ENCODE measurements at places on chromosomes 2 and 18. TPM values are rescaled to one million over a fixed set of nuclear protein-coding genes. Genes with fewer than 3 reads are reported as not detected.

Gene SKOR2
- not detected for total RNA-seq

- no peaks in the 10 kb centered on the region for H3K36me3 ChIP-seq
- no peak overlapping the region for H3K4me3 ChIP-seq
- no peak overlapping the region for H3K27ac ChIP-seq
- H3K27me3 ChIP-seq = no peaks in the 10 kb centered on the region
- no peak for DNase-seq
Measured at GRCh38 chr2:25608718-25609117, 64.7 kb downstream of the DTNB start.

GRCh38 chr2:196234672-196235071, 63.3 kb upstream of the STK17B start:
- H3K4me1 ChIP-seq = peaks cover 18% of the 10 kb centered on the region
- no peak overlapping the region for H3K4me3 ChIP-seq
- H3K27ac ChIP-seq = no peak overlapping the region
- no peaks in the 10 kb centered on the region for H3K36me3 ChIP-seq

DNA sequence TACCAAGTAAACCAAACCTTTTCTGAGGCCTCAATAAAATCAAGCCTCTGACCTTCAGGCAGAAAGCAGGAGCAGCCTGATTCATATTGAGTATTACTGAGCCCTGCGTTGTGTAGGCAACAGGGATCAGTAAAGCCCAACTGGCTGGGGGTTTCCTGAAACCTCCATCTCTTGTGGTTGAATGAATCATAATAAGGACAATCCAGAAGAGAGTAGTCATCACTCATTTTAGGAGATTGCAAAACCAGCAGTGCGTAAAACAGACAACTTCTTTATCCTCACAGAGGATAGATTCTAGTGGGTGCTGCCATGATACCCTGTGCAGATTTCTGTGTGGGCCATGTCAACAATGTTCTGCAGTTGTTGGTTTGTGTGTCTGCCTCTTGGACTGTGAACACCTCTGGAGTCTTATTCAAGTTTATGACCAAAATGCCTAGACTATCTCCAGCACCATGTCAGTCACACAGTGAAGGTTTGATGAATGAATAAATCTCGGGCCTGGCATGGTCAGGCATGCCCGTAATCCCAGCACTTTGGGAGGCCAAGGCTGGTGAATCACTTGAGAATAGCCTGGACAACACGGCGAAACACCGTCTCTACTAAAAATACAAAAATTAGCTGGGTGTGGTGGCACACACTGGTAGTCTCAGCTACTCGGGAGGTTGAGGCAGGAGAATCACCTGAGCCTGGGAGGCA, 51.8 kb upstream of the RAB27B start:
- H3K27ac ChIP-seq = peak overlapping the region; percentile 59
- H3K4me1 ChIP-seq = peaks cover 5% of the 10 kb centered on the region
- H3K4me3 ChIP-seq = no peak overlapping the region
- no peaks in the 10 kb centered on the region for H3K27me3 ChIP-seq

Gene HSPE1
- 90.5 TPM for total RNA-seq

DNA sequence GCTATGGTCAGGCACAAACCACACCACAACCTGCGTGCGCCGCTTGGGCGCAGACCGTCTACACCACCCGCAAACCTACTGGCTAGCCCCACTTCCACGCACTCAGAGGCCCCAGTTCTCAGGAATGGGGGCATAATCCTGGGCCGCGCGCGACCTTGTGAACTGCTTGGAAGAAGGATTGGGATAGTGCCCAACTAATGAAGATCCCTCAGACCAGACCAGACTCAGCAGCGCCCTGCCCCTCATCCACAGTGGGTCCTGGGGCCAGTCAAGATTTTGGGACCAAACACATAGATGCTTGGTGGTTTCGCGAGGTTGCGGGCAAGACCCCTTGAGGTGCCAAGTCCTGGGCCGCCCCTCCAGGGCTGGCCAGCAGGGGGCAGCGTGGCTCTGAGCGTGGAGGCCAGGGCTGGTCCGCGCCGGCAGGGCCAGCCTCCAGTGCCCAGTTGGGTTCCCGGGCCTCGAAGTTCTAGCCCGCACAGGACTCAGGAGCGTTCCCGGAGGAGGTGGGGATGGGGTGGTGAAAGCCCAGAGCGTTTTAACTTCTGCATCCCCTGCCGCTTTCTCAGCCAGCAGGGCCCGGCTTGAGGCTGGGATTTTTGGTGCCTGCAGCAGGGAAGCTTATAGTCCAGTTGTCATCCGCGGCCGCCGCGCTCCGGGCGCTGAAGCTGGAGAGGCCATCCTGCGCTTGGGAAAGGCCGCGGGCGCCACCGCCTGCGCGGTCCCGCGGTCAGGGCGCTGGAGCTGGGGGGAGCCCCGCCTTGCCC, 8.3 kb downstream of the OSR1 start:
- H3K4me1 ChIP-seq = peaks cover 30% of the 10 kb centered on the region
- no peak overlapping the region for H3K27ac ChIP-seq
- no peak overlapping the region for H3K4me3 ChIP-seq
- peaks cover 29% of the 10 kb centered on the region for H3K27me3 ChIP-seq

GRCh38 chr2:129907256-129907998, 72.0 kb upstream of the RAB6C start:
- DNase-seq = peak; percentile 10
- peaks cover 16% of the 10 kb centered on the region for H3K27me3 ChIP-seq
- H3K4me3 ChIP-seq = no peak overlapping the region
- H3K36me3 ChIP-seq = no peaks in the 10 kb centered on the region
